ENCODE measurements at places on chromosomes 1 and 21.
A peak's percentile ranks its signal among the peaks of the same experiment; 100 is the strongest.

DNA sequence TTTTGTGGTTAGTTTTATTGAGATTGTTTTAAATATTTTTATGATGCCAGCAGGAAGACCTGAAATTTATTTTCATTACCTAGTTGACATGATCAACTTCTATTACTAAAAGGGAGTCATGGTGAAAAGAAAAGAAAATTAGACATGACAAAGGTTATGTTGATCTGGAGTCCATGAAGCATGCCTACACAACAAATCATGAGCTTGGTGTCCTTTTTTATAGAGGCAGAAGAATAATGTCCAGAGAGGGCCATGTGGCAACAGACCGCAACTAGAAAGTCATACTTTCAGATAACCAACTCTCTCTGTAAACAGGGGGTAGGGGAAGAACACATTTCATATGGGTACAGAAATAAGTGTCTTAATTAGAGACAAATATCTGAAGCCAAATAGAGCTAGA, 175.5 kb upstream of the HOOK1 start:
- no peak for DNase-seq

DNA sequence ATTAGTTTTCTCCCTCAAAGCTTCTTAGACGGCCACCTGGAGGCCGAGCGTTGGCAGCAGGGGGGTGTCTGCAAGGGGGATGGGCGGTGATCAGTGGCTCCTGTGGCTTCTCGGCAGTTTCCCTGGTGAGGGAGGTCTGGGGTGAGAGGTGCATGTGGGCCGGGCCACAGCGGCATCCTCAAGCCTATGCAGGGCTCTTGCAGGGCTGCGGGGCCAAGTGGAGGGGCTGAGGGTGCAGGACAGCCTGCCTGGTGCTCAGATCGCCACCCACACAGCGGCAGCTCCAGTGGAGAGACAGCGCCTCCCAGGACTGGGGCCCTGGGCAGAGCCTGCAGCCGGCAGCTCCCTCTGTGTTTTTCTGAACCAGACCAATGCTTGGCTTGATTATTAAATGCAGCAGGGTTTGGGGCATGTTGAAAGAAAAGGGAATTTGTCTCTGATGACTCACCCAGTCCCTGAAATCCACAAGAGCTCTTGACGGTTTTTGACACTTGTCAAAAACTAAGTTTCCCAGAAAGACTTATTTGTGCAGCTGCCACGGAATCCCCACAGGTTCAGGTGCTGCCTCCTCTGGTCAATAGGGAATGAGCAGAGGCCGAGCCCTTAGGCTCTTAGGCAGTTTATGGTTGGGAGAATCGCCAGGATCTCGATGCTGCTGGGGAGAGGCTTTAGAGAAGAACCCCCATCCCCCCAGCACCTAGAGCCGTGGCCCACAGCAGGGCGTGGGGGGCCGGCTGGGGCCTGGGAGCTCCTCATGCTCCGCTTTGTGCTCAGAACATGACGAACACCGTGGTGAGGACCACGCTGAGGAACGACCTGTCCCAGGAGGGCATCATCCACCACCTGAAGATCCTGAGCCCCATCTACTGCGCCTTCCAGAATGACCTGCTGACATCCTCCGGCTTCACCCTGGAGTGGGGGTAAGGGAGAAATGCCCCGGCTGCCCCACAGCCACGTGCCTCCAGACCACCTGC, 54.7 kb downstream of the UMODL1 start:
- peak; percentile 72 for DNase-seq

- no peak for DNase-seq
These were observed 35.8 kb downstream of the PLEKHA6 start for GRCh38 chr1:204323887-204324286.

DNA sequence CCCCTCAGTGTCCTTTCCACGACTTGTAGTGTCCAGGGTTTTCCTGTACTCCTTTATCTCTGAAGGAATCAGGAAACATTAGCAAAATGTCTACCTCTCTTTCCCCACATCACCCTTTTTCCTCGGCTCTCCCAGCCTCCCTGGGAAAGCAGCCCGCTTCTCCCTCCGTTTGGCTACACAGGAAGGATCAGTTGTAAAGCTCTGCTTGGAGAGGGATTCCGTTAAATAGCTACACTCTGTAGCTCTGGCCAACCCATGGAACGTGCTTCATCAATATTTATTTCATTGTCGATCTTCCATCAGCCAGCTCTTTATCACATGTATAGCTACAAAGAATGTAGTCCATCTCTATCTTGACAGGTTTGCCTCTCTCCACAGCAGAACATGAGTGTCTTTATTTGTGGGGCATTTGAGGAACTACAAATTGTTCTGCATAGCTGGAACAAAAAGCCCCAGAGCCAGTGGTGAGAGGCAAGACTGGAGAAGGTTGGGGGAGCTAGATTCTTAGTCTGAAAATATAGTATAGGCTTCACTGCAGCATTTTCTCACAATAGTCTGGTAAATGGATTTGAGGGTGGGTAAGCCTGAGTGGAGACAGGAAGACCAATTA, 191.8 kb downstream of the SLC35F3 start:
- DNase-seq: no peak

- DNase-seq: no peak
These were observed 158.9 kb downstream of the ZBTB18 start for GRCh38 chr1:244209955-244210354.

All from HuH-7 (cell line).